CD14-positive monocyte (primary cell): ENCODE measurements at places on chromosomes 1 and 21. TPM values are rescaled to one million over a fixed set of nuclear protein-coding genes. Genes with fewer than 3 reads are reported as not detected.

DNA sequence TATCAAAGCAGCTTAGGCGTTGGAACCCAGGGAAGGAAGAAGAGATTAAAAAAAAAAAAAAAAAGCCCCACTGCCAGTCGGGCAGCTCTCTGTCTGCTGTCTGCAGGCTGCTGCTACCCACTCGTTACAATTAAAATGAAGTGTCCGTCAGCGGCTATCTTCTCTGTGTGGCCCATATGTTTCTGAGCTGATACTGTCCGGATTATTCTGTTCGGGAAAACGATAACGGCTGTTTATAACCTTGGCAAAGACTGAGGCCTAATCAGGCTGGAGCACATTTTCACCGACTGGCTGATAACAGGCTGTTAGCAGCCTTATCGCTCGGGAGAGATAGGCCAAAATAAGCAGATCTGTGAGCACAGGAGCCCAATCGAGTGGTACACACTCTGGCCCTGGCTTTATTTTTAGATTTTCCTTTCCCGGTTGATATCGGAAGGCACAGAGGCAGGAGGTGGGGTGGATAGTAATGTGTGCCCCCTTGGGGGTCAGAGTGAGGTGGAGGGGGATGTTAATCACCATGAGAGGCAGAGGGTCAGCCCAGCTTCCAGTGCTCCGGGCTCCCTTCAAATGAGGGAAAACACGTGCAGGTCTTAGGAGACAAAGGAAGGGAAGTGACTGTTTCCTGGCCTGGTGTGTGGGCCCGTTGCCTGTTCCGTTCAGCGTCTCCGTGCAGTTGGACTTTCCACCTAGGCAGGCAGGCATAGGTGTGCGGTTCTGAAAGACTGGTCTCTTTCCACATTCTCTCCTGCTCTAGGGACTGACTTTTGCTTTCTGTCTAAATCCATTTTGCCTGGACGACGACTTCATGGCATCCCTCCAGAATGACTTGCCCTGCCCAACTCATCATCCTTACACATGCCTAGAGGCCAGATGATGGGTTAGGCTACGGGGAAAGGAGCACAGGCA is 153.4 kb downstream of the PBX1 start:
- no peak overlapping the region for H3K4me3 ChIP-seq
- no peaks in the 10 kb centered on the region for H3K36me3 ChIP-seq
- no peak overlapping the region for H3K27ac ChIP-seq
- H3K4me1 ChIP-seq, result peaks cover 28% of the 10 kb centered on the region
- DNase-seq, result no peak
- H3K27me3 ChIP-seq, result peaks cover 52% of the 10 kb centered on the region

DNA sequence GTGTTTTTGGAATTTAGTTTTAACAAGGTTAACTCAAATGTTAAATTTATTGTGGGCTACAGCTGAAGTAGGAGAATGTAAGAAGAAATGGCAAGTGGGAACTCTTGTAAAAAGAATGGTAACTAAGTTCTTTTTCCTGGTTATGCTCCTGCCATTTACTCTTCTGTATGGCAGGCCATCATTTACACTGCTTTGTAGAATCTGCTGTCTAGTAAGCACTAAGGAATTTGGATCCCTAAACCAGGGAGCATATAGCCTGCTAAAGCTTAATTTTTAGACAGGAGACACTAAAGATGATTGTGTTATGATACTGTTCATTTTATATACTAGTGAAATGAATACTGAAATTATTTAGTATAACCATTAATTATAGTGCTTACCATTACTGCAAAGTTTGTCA is 85.3 kb downstream of the CAMTA1 start:
- no peak overlapping the region for H3K27ac ChIP-seq
- H3K4me1 ChIP-seq, result no peaks in the 10 kb centered on the region
- H3K4me3 ChIP-seq, result no peak overlapping the region
- H3K27me3 ChIP-seq, result no peaks in the 10 kb centered on the region
- peaks cover 7% of the 10 kb centered on the region for H3K36me3 ChIP-seq

The GJA5 gene
- not detected in 2 replicates for polyA plus RNA-seq

DNA sequence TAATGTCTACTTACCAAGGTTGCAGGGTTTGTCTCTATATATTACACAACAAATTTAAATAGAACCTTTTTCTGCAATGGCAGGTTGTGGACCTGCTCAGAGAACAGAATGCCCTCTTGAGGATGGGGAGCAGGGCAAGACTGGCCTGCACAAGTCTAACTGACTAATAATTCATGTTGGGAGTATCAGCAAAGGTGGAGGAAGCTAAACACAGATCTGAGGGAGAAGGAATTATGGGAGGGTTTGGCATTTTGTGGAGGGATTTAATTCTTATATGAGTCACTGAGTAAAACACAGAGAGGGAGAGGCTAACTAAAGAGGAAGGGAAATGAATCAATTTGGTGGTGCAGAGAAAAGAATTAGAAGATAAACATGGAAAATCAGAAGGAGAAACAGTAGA is 40.0 kb downstream of the CLDN17 start:
- H3K27ac ChIP-seq, result no peak overlapping the region
- no peak for DNase-seq
- no peaks in the 10 kb centered on the region for H3K36me3 ChIP-seq

The TIE1 gene
- not detected for polyA plus RNA-seq

The C1orf53 gene
- 8.3 TPM for polyA plus RNA-seq

DNA sequence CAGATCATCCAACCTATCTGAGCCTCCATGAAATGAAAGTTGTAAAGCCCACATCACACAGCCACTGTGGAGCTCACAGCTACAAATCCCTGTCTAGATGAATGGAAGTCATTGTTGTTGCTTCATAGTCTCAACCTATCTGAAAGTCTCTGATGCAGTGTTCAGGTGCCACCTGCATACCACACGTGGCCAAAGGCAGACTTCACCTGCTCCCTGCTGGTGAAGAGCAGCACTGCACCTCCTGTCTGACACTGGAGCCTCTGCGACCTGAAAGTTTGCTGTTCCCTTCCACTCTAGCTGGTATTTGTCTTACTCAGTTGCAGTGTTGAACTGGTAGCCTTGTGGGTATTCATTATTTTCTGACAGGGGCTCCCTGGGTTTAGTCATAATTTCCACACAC is 18.4 kb downstream of the LORICRIN start:
- H3K4me3 ChIP-seq, result no peak overlapping the region
- H3K36me3 ChIP-seq, result no peaks in the 10 kb centered on the region
- H3K27ac ChIP-seq, result no peak overlapping the region

DNA sequence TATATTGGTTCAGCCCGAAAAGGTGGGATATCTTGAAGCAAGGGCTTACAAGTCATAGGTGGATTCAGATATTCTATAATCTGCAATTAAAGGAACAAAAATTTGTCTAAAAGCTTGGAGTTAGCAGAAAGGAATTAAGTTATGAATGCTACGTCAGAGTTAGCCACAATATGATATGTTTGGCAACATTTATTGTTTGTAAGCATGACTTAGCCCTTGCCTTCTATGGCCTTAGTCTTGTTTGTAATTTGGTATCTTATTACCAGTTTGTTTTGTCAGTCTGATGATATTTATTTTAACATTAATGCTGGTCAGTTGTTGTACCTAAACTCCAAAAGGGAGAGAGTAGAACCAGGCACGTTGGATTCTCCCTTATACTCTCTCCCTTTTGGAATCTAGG is 43.1 kb upstream of the SUCO start:
- H3K27me3 ChIP-seq, result no peaks in the 10 kb centered on the region
- DNase-seq, result no peak
- no peak overlapping the region for H3K4me3 ChIP-seq

- H3K4me3 ChIP-seq, result no peak overlapping the region
- no peak overlapping the region for H3K27ac ChIP-seq
- no peaks in the 10 kb centered on the region for H3K36me3 ChIP-seq
- H3K27me3 ChIP-seq, result no peaks in the 10 kb centered on the region
Measured at GRCh38 chr1:56866656-56867055, 12.1 kb downstream of the C8A start.

DNA sequence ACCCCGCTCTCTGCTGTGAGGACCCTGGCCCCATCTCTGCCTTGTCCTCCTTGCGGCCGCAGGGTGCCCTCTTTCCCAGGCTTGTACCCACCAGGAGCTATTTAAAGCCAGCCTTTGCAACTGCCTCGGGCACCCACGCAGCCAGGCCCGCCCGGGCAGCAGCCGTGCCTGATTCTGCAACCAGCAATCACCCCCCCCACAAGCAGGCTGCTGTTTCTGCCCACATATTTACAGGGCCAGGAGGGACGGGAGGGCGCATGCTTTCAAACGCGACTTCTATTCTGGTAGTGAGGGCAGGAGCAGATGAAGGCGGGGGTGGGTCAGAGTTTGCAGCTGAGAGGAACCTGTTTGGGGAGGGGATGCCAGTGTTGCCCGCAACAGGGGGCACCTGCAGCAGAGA is 13.6 kb downstream of the GABRD start:
- H3K36me3 ChIP-seq, result no peaks in the 10 kb centered on the region
- no peaks in the 10 kb centered on the region for H3K27me3 ChIP-seq
- H3K4me1 ChIP-seq, result no peaks in the 10 kb centered on the region
- H3K27ac ChIP-seq, result no peak overlapping the region
- no peak for DNase-seq
- H3K4me3 ChIP-seq, result no peak overlapping the region

GRCh38 chr21:36547464-36547863 is 67.5 kb upstream of the CLDN14 start:
- peaks cover 6% of the 10 kb centered on the region for H3K4me1 ChIP-seq
- H3K27ac ChIP-seq, result no peak overlapping the region
- peaks cover 8% of the 10 kb centered on the region for H3K27me3 ChIP-seq
- H3K36me3 ChIP-seq, result no peaks in the 10 kb centered on the region
- H3K4me3 ChIP-seq, result no peak overlapping the region

The MYCL gene
- 24.8 and 25.6 TPM in 2 replicates for polyA plus RNA-seq

DNA sequence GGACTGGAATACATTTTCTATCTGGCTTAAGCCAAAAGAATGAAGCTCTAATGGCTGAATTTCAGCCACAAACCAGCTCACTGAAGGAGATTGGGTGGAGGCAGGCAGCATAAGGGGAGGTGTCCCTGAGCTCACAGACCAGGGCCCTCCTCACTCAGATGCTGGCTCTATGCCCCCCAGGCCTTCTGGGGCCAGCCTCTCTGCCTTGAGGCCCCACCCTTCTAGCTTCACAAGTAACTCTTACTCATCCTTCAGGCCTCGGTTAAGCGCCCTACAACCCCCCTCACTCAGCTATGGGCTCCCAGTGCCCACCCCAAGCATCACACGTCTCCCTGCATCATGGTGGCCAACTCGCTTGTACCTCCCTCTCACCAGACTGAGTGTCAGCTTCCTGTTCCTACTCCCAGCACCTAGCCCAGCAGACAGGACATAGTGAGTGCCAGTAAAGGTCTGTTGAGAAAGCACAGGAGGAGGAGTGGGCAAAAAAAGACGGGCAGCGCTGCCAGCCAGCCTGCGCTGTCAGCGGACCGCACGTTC is 40.8 kb upstream of the GPR157 start:
- H3K27ac ChIP-seq, result no peak overlapping the region
- peaks cover 13% of the 10 kb centered on the region for H3K4me1 ChIP-seq
- H3K36me3 ChIP-seq, result no peaks in the 10 kb centered on the region
- DNase-seq, result no peak

DNA sequence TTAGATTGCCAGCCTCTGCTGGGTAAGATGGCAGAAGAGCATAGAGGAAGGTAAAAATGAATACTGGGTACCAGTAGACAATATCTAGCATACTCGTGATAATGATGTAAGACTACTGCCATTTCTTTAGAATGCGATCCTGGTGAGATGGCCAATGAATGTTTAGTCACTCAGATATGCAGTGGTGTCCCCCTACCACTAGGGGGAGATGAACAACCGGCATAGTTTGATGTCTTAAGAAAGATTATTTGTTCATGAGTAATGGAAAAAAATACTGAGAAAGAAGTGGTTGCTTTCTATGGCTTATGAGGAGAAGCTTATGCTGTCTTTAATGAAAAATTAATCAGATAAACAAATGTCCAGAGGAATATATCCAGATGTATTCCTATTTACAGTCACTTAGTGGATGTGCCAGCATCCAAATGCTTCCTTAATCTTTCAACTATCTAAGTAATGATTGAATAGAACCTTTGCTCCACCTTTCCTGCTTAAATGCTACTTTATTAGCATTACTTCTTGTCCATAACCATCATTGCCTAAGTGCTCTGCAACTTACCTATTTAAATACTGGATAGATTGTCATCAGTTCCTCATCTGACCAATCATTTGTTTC is 256.6 kb downstream of the ST6GALNAC3 start:
- H3K4me3 ChIP-seq, result no peak overlapping the region
- no peaks in the 10 kb centered on the region for H3K27me3 ChIP-seq
- no peak overlapping the region for H3K27ac ChIP-seq
- DNase-seq, result peak; percentile 39
